ENCODE measurements at places on chromosomes 16 and 17.

- DNase-seq: peak; percentile 66
Measured at GRCh38 chr17:10888858-10889257, 51.0 kb upstream of the PIRT start.

- no peak for DNase-seq
Measured at GRCh38 chr16:10085078-10085798, 97.0 kb downstream of the GRIN2A start.

DNA sequence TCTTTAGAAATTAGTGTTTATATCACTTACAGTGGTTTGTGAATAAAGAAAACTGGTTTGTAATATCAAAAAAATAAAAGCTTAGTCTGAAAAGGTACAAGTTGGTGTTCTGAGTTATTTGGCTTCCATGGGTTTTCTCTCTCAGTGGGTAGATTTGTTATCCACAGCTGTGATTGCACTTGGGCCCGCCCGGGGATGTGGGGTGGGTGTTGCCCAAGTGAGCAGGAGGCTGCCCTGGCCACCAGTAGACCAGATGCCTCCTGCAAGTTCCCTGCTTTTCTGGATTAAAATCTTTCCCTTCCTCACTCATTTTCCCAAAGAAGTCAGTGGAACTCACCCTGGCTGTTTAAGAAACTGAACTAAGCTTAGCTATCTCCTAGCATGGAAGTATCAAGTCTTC is 380.6 kb downstream of the RBFOX1 start:
- DNase-seq: no peak

DNA sequence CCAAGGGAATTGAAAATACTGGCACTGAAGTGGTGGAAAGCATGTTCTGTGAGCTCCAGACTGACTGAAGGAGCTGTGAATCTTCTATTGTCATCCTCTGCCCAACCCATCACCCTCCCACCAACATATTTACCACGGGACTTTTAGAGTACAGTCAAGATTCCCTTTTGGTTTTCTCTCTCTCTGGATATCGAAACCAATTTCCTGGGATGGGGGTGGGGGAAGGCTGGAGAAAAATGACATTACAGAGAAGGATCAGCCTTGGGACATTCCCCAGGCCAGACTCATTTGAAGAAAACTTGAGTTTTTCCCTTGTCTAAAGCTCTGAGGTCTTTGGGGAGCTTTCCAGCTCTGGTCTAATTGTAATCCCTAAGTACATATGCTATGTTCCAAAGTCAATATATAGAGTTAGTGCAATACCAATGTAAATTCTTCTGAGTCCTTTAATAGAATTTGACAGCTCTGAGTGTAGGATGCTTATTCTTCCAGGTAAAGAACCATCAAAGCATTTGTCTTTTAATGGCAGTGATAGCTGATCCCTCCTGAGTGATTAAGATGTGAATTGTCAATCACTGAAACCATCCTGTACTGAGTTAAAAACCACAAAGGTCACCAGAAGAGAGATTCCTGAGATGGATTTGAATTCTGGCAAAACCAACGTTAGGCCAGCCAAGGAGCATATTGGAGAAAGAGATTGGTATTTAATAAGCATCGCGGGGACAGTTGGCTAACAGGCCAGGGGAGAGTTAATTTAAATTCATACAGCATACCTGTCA is 48.8 kb upstream of the CCL1 start:
- DNase-seq: no peak

GRCh38 chr16:396605-397004 is 394 bp upstream of the NME4 start:
- peak; percentile 98 for DNase-seq

- no peak for DNase-seq
Measured at GRCh38 chr16:81163671-81164070, 67.5 kb upstream of the GCSH start.

GRCh38 chr17:34757106-34757505 is 177.7 kb downstream of the TMEM132E start:
- DNase-seq: no peak

- DNase-seq: no peak
Measured at GRCh38 chr17:79802039-79802735, 5.3 kb upstream of the CBX8 start.

DNA sequence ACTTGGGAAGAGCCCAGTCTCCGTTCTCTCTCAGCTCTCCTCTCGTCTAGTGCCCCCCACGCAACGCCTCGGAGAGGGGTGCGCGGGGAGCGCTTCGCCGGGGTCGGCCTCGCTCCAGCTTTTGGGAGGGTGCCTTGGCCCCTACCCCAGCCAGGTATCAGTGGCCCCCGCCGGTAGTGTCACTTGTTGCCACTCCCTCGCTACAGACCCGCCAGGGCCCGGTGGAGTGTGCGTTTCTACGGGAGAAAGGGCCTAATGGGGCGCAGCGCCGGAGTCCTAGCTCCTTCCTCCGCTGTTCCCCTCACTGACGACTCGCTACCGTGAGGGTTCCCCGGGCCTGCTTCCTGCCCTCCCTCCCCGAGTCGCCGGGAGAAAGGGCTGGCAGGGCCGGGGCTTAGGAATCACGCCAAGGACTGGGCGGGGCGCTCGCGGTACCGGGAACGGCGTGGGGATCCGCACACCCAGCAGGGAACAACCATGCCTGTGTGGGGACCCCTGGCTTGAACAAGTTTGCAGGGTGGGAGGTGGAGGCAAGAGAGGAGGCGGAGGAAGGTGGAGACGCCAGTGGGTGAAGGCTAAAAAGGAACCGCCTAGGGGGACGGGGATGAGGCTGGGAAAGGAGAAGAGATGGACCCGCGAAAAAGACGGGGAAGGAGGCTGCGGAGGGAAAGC is 997 bp upstream of the CDH11 start:
- DNase-seq: peak; percentile 83

DNA sequence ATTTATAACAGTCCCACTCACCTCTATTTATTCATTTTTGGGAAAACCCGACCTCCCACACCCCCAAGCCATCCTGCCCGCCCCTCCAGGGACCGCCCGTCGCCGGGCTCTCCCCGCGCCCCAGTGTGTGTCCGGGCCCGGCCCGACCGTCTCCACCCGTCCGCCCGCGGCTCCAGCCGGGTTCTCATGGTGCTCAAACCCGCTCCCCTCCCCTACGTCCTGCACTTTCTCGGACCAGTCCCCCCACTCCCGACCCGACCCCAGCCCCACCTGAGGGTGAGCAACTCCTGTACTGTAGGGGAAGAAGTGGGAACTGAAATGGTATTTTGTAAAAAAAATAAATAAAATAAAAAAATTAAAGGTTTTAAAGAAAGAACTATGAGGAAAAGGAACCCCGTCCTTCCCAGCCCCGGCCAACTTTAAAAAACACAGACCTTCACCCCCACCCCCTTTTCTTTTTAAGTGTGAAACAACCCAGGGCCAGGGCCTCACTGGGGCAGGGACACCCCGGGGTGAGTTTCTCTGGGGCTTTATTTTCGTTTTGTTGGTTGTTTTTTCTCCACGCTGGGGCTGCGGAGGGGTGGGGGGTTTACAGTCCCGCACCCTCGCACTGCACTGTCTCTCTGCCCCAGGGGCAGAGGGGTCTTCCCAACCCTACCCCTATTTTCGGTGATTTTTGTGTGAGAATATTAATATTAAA is 638 bp upstream of the TMEM88 start:
- no peak for DNase-seq

DNA sequence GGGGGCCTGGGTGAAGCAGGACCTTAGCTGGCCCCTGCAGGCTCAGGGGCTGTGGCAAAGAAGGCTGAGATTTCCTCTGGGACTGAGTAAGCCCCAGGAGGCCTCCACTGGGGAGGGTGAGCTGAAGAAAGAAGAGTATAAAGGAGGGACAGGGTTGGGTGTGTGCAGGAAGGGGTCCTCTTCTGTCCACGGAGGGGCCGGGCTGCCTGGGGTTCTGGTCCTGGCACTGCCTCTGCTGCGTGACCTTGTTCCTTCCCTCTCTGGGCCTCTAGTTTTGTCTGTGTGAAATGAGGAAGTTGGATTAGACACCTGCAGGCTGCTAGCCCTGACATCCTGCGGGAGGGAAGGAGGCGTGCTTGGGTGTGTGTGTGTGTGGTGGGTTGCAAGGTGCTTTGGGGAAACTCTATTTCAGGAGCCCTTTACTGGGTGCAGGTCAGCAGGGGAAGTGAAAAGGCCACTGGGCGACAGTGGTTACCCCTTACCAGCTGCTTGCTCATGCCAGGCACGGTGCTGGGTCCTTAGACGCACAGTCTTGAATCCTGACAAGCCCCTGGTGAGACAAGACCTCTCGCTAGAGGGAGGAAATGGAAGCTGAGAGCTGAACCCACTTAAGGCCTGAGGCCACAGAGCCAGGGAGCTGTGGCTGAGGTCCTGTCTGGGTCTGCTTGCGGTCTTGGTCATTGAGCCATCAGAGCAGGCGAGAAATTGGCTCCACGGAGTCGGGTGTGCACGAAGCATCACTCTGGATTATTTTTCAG is 60.7 kb downstream of the OR1D5 start:
- no peak for DNase-seq

- DNase-seq: peak; percentile 93
Measured at GRCh38 chr16:982145-983043, 824 bp downstream of the SOX8 start.

GRCh38 chr17:3630781-3631180 is 5.3 kb downstream of the SHPK start:
- no peak for DNase-seq

DNA sequence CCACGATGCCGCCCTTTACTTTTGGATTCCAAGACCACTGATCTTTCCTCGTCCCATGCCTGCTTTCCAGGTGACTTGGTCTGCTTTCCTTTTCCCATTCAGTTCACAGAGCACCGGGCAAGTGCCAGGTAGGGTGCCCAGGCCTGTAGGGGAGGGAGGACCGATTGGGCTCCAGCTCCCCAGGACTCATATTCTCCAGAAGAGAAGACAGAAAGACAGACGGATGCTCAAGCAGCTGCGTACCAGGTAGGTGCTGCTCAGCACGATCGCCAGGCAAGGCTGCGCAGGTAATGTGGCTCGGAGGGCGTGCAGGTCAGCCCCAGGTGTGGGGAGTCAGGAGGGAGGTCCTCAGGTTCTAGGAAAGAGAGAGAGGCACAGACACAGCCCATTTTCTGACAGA is 67.5 kb upstream of the ZNF423 start:
- no peak for DNase-seq

DNA sequence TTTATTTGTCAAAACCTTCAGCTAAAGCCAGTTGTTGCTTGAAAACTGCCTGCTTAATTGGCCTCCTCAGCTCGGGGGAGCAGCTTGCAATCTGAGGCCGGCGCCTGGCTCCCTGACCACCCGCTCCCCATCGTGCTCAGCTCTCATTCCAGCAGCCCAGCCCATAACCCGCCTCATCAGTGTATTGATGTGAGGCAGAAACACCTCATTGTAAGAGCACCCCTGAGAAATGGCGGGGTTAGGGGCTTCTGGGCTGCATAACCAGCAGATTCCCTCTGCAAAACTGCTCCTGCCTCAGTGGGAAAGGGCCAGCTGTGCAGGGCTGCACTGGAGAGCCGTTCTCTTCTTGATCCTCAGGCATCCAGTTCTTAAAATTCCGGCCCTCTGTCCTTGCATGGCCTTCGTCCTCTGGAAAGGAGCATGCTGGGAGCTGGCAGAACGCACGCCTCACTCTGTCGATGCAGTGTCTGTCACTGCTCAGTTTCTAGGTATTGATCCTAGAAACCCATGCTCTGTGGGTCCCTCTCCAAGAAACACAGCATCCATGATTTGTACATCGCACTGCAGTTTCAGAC is 113.8 kb upstream of the CHMP6 start:
- DNase-seq: peak; percentile 76

- DNase-seq: no peak
Measured at GRCh38 chr17:67682196-67682595, 35.5 kb upstream of the NOL11 start.

DNA sequence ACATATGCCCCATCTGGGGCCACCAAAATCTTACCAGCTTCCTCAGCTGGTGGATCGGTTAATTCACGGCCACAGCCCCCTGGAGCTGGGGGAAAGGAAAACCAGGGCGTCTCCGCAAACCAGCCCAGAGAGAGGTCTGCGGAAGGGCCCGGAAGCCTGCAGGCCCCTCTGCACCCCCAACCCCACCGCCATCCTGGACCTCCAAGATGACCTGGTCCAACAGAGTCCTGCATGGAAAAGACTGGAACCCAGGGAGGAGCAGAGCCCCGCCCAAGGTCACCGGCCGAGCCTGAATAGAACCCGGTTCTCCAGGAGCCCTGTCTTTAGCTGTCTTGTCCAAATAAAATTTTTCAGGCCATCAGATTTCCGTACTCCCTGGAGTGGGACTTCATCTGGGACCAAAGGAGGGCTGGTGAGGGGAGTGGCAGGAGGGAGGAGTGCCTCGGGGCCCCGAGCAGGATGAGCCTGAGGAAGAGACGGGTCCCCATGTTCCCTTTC is 37.4 kb upstream of the NDRG4 start:
- no peak for DNase-seq

DNA sequence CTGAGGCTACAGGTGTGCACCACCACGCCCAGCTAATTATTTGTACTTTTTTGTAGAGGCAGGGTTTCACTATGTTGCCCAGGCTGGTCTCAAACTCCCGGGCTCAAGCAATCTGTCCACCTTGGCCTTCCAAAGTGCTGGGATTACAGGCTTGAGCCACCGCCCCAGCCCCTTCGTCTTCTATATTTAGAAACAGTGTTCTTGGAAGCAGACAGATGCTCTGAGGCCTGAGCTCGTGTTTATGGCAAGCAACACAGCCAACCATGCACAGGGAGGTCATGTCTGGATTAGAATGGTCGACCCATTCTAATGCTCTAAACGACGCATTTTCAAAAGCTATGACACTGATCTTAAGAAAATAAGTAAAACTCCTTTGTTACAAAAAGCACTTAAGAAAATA is 16.6 kb downstream of the TMEM204 start:
- no peak for DNase-seq

GRCh38 chr16:56977216-56977615 is 12.1 kb upstream of the NLRC5 start:
- no peak for DNase-seq

GRCh38 chr16:1182316-1182671 is 29.4 kb downstream of the CACNA1H start:
- peak; percentile 99 for DNase-seq

DNA sequence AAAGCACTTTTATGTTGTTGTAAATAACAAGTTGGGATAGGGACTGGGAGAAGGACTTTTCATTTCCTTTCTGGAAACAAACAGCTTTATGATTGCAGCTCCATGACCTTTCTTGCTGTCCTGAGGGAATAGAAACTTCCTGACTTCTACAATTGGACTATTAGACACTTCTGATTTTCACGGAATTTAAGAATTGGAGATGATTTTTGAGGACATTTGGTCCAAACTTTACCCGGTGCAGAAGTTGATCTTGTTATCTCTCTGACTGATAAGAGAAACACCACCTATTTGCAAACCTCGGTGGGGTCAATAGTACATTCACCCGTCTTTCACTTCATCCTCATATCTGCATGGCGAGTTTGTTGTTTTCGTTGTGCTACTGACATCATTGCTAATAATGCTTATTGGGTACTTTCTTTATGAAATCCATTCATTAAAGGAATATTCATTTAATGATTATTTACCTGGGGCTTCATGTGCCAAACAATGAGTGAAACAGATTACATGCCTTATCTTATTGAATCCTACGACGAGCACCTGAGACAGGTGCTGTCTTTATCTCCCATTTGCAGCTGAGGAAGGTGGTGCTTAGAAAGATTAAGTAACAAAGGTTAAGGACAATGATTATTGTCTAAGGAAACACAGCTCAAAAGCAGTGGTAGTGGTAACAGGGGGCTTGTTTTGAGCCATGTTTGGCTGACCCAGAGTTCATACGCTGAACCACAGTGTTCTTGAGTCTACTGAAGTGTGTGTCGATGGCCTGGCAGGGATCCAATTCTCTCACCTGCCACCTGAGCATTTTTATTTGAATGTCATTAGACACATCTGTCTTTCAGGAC is 176.9 kb upstream of the FAM20A start:
- DNase-seq: no peak

- no peak for DNase-seq
Measured at GRCh38 chr16:68249371-68249770, 4.2 kb downstream of the PLA2G15 start.
